Lower lobe of right lung (tissue), 2 donors: ENCODE measurements at places on chromosomes 5 and 9. TPM values are rescaled to one million over a fixed set of nuclear protein-coding genes. Genes with fewer than 3 reads are reported as not detected.

- no peak for DNase-seq
These were observed 20.0 kb downstream of the CD74 start for GRCh38 chr5:150392680-150393079.

DNA sequence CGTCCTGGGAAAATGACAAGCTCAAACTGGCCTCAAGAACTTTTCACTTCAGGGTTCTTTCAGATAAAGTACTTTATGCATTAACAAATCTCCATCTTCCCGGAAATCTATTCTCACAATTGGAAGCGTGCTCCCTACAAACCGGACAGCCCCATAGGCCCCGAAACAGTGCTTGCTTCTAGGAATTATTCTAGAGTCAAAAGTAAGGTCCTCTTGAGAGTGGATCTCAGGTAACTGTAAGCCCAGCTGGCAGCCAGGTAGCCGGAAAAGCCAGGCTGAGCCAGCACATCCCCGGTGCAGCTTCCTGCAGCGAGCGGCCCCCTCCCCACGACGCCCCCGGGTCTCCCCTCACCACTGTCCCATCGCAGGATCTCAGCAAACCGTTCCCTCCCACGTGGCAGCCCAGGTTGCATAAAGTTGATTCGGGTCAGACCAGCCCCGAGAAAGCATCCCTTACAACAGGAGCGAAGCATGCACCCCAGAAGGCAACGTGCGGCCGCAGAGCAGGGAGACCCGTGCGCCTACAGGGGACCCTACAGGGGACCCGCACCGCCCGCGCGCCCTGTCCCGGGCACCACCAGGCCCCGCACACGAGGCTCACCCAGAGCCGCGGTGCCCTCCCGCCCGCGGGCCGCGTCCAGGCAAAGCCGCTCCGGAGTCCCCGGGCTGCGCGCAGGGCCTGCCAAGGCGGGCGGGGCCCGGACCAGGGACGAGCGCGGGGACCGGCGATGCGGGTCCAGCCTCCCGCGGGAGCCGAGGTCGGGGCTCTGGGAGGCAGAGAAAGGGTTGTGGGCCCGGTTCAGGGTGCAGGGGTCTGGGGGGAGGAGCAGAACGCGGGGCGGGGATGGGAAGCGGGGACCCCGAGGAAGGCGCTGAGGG lies 920 bp downstream of the LPCAT1 start:
- peak; percentile 50 for DNase-seq

- no peak for DNase-seq
These were observed 401.9 kb downstream of the TLE4 start for GRCh38 chr9:79973627-79974026.

- DNase-seq: no peak
These were observed 155.0 kb downstream of the GLIS3 start for GRCh38 chr9:4144869-4145268.

- no peak for DNase-seq
These were observed 83.3 kb downstream of the ZNF608 start for GRCh38 chr5:124663101-124663506.

DNA sequence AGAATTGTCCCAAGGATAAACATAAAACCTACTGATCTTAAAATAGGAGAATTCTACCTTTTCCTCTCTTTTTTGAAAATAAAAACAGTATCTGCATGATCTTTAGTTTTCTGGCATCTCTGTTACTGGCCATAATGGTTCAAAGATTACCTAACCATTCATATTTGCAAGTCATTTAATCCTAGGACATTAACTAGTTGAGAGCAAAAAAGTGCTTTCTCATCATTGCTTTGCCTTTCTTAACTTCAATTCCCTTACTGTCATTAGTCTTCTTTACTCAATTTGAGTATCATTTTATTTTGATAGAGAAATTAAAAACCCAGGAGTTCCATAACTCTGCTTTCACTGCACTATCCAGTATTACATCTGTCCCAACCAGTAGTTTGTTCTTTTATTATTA lies 68.6 kb downstream of the RFX3 start:
- no peak for DNase-seq

DNA sequence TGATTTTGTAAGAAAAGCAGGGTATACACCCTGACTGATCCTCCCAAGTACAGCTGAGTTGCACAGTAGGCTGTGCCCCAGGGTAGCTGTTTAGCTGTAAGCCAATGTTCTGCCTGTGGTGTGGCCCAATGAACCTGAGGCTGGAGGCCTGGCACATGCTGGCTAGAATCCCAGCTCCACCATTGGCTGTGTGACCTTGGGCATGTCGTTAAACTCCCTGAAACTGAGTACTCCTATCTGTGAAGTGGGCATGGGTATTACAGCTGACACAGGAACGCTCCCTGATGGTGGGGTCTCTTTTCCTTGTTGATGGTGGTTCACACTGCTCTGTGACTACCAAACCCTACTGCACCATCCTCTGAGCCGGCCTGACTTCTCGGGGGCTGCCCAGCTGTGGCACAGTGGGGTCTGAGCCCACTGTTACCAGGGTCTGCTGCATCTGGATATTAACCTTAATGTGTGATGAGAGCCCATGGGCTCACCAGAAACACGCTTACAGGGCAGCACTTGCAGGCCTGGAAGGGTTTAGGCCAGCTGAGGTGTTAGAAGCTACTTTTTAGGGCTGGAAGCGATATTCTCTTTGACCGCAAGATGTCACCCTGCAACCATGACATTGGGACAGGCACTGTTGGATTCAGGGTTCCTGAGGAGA lies 7.0 kb upstream of the GADD45G start:
- no peak for DNase-seq

DNA sequence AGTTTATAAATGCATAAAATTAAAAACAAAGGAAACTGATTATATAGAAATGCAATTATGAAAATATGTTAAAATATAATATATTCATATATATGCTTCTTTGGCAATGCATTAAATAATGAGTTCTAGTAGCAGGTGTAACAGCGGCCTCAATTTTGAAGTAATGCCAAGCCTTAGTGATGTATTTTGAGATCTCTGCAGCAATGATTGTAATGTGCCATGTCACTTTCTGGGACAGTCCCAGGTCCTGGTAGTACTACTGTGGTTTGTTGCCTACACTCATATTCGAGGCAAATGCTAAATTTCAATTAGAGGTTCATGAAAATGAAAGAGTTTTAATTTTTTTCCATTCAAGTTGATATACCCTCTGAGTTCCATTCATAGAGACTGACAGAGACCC lies 75.8 kb upstream of the ORM1 start:
- DNase-seq: no peak

DNA sequence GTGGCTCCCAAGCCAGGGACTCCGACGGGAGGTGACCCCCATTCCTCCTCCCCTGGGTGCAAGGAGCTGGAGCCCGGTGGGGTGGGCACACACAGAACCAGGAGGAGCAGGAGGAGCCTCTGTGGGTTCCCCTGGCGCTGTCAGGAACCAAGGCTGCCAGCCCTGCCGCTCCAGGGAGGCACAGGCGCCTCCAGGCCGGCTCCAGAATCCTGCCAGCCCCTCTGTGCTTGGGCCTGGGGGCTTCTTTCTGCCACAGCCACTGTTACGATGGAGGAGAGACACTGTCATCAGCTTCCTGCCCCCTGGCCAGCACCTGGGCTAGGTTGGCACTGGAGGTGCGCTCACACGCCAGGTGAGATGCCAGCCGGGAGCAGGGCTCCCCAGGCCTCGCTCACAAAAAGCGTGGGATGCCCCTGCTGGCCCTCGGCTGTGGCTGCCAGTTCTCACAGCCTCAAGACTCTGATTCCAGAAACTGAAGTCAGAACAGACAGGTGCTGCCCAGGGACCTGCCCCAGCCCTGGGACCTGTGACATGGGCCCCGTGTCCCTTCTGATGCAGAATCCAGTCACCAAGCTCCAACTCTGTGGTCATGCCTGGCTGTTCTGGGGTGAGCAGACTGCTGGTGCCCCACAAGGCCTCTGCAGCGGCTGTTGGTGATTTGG lies 37.4 kb upstream of the UBAC1 start:
- no peak for DNase-seq

- DNase-seq: no peak
These were observed 26.6 kb downstream of the MRPL22 start for GRCh38 chr5:154967421-154968024.

DNA sequence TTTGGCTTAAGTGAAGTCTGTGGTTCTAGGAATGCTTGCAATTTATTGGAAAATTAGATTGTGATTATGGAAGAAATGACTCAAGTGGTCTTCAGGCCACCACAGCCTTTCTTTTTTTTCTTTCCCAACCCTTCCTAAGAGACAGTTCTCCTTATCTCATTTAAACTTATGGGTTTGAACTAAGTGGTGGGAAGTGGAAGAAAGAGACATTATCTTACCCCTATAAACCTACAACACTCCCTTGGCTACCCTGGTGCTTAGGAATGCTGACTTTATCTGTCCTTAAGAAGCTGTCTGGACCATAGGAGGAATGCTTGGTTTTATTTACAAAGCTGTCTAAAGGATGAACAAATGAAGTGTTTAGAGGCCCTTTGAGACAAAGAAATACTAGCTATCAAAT lies 5.1 kb upstream of the ERAP1 start:
- no peak for DNase-seq

DNA sequence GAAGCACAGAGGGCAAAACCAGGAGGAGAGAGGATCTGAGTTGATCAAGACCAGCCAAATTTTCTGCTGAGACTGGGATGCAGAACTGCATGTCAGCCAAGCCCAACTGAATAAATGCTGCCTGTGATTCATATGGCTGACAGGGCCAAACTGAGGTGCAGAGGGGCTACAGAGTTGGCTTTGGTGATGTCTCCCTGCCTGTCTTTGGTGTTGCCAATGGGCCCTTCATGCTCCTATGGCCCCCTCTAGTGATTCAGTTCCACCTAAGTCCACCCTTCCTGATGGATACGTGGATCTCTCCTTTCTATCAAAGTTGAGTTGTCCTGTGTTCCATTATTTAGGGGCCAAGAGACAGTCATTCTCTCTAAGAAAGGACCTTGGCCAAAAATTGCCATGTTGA lies 163.6 kb upstream of the TLE4 start:
- DNase-seq: no peak

GRCh38 chr5:1735320-1735970 lies 64.2 kb downstream of the MRPL36 start:
- DNase-seq: no peak

GRCh38 chr5:77937015-77937908 lies 161.1 kb upstream of the TBCA start:
- DNase-seq: no peak

DNA sequence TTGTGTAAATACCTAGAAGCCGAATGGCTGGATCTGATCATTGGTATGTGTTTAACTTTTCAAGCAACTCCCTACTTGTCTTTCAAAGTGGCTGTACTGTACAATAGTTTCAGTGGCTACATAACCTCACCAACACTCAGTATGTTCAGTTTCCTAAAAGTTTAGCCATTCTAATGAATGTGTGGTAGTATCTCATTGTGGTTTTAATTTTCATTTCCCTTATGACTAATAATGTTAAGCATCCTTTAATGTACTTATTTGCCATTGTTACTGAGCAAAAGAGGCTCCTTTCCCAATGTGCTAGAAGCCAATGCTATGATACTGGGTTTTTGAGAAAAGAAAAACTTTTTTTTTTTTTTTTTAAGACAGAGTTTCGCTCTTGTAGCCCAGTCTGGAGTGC lies 27.8 kb upstream of the ALDOB start:
- no peak for DNase-seq

- no peak for DNase-seq
These were observed 114.0 kb downstream of the NSG2 start for GRCh38 chr5:174159327-174160114.

DNA sequence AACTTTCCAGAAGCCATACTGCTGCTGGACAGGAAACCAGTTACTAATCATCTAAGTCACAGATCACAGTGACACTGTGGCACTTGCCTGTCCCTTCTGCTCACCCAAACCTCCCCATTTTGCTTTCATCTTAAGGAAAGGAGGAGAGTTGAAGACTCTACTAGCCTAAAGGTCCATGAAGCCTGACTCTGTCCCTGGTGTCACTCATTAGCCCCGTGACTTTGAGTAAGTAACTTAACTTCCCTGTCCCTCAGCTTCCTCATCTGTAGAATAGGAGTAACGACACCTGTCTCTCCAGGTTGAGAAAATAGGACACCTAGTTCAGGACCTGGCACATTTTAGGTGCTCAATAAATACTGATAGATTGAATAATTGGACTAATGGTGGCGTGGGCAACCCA lies 536 bp upstream of the SLC6A7 start:
- no peak for DNase-seq

DNA sequence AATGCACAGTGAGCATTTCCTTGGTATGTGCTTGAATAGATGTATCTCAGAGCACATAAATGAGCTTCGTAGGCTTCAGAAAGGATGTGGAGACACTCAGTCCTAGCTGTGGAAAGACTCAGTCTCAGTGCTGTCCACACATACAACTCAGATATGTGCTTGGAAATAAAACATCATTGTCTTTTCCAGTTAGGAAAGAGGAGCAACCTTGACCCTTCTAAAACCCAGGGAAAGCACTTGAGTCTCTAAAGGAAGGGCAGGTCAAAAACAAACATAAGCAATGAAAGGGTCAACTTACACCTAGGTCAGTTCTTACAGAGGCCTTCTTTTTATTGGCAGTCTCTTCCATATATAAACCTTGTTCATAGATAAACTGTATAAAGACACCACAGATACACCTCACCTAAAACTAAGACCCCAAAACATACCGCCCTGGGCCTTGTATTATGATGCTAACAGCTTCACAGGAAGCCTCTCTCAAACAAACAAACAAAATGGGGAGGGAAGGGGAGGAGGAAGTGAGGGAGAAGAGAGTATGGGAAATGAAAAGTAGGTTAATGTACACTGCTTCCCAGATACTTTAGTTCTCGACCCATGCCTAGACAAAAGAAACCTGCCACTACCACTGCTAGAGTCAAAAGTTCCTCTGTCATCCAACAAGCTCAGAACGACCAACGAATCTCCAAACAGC lies 114.4 kb downstream of the UBAP2 start:
- DNase-seq: no peak

GRCh38 chr9:101381833-101382342 lies 2.9 kb downstream of the BAAT start:
- no peak for DNase-seq

The SOHLH1 gene
- total RNA-seq: not detected

The FOXD4L4 gene
- total RNA-seq: 0.77 TPM

The INSL4 gene
- total RNA-seq: not detected

The FGFR4 gene
- total RNA-seq: 59.7 TPM

The EIF4EBP3 gene
- 19.3 TPM for total RNA-seq

The SMIM23 gene
- total RNA-seq: not detected

The GTF3C5 gene
- 44.8 TPM for total RNA-seq

The ABHD17B gene
- 12.8 TPM for total RNA-seq

The ECSCR gene
- total RNA-seq: 48.8 TPM

The TMC1 gene
- not detected for total RNA-seq

The GPR21 gene
- total RNA-seq: 2.2 TPM

The CMYA5 gene
- total RNA-seq: 2.0 TPM
